ENCODE measurements at places on chromosomes 3 and 15. TPM values are rescaled to one million over a fixed set of nuclear protein-coding genes. Genes with fewer than 3 reads are reported as not detected.

MYD88 gene
- 35.1 TPM for total RNA-seq

CACNA2D3 gene
- total RNA-seq: not detected

CLEC3B gene
- total RNA-seq: not detected

EBLN2 gene
- total RNA-seq: 7.3 TPM

CPLX3 gene
- total RNA-seq: not detected

HRG gene
- not detected for total RNA-seq

GOLGA8T gene
- not detected for total RNA-seq

RNF7 gene
- total RNA-seq: 121 TPM

CHRNB4 gene
- not detected for total RNA-seq

ERICH6 gene
- not detected for total RNA-seq

PSMD6 gene
- 89.4 TPM for total RNA-seq

STAC gene
- 0.88 TPM for total RNA-seq

WDR73 gene
- total RNA-seq: 28.2 TPM

CCDC54 gene
- total RNA-seq: not detected

SYNPR gene
- not detected for total RNA-seq

P2RY14 gene
- not detected for total RNA-seq

DAZL gene
- not detected for total RNA-seq

Data from endothelial cell of umbilical vein (primary cell).